ENCODE measurements at places on chromosomes 7 and 10. TPM values are rescaled to one million over a fixed set of nuclear protein-coding genes. Genes with fewer than 3 reads are reported as not detected.

KIAA1549 gene
- 1.9 TPM for total RNA-seq

PRSS37 gene
- total RNA-seq = not detected

INA gene
- total RNA-seq = under 0.01 TPM

GRM3 gene
- total RNA-seq = not detected

PRRT4 gene
- 0.32 TPM for total RNA-seq

ACTL6B gene
- not detected for total RNA-seq

SH2D4B gene
- total RNA-seq = 0.30 TPM

TRIL gene
- total RNA-seq = 0.30 TPM

ANKRD61 gene
- total RNA-seq = not detected

MBLAC1 gene
- 2.7 TPM for total RNA-seq

TMEM184A gene
- not detected for total RNA-seq

CNTNAP2 gene
- not detected for total RNA-seq

DPP6 gene
- not detected for total RNA-seq

SPDYE5 gene
- not detected for total RNA-seq

PDIA4 gene
- 507 TPM for total RNA-seq

LRRC4 gene
- 0.32 TPM for total RNA-seq

UNCX gene
- not detected for total RNA-seq

CYP17A1 gene
- not detected for total RNA-seq

KIF5B gene
- 200 TPM for total RNA-seq

SMO gene
- 6.5 TPM for total RNA-seq

CCDC172 gene
- not detected for total RNA-seq

LIPA gene
- total RNA-seq = 22.7 TPM

LRRC61 gene
- 1.2 TPM for total RNA-seq

SPDYE6 gene
- total RNA-seq = not detected

CNPY1 gene
- not detected for total RNA-seq

SUGCT gene
- 1.2 TPM for total RNA-seq

CEP55 gene
- total RNA-seq = 45.8 TPM

CDNF gene
- 0.32 TPM for total RNA-seq

FFAR4 gene
- not detected for total RNA-seq

SORCS1 gene
- not detected for total RNA-seq

DENND2A gene
- total RNA-seq = 0.30 TPM

CDH23 gene
- total RNA-seq = under 0.01 TPM

SPDYE2 gene
- total RNA-seq = not detected

CTNNA3 gene
- not detected for total RNA-seq

ZEB1 gene
- 86.7 TPM for total RNA-seq

Data from epithelial cell of umbilical artery (primary cell).